OCI-LY7 (cell line): ENCODE measurements at places on chromosomes 3 and 15. TPM values are rescaled to one million over a fixed set of nuclear protein-coding genes. Genes with fewer than 3 reads are reported as not detected.

DNA sequence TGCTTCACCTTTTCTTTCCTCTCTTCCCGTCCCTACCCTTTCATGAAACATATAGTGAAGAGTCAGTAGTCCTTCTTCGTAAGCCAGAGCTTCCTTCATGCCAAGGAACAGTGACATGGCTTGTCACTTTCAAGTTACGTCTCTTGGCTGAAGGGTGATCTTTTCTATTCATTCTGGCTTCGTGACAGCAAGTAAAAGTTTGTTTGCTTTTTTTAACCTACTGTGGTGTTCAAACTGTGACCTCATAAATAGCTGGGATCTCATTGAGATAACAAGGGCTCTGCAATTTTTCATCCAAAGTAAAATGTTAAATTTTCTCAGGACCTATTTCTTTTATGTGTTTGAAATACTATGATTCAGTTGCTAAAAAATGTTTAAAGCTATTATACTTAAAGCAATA, 10.5 kb downstream of the CDIN1 start:
- no peak for DNase-seq

The FOXB1 gene
- not detected in 2 replicates for total RNA-seq

GRCh38 chr3:23004971-23005370, 198.2 kb upstream of the UBE2E2 start:
- no peak for DNase-seq

DNA sequence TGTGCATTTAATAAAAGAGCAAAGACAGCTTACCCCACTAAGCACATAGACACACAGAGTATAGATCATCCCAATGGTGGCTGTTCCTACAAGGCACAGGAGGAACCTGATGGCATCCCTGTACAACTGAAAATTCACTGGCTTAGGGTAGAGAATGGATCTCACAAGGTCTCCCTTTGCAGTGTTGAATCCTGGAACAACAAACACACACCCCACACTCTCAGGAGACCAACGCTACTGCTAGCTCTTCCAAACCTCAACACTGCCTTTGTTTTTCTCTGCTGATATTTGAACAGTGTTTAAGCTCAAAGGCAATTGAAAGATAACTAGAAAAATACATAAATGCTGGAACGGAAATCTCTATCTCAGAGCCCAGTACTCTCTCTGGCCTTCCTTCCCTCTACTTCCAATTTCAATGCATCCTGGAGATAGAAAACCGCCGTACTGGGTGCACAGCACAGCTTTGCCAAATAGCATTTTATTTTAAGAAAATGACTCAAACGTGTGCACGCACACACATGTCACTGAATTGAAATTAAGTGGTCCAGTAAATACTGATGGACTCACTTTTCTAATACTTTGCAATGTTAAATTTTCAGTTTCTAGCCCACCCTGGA, 87.5 kb upstream of the ATP13A5 start:
- no peak for DNase-seq

The MYRIP gene
- total RNA-seq: not detected in 2 replicates

GRCh38 chr3:9809239-9809614, 835 bp upstream of the TTLL3 start:
- no peak for DNase-seq

DNA sequence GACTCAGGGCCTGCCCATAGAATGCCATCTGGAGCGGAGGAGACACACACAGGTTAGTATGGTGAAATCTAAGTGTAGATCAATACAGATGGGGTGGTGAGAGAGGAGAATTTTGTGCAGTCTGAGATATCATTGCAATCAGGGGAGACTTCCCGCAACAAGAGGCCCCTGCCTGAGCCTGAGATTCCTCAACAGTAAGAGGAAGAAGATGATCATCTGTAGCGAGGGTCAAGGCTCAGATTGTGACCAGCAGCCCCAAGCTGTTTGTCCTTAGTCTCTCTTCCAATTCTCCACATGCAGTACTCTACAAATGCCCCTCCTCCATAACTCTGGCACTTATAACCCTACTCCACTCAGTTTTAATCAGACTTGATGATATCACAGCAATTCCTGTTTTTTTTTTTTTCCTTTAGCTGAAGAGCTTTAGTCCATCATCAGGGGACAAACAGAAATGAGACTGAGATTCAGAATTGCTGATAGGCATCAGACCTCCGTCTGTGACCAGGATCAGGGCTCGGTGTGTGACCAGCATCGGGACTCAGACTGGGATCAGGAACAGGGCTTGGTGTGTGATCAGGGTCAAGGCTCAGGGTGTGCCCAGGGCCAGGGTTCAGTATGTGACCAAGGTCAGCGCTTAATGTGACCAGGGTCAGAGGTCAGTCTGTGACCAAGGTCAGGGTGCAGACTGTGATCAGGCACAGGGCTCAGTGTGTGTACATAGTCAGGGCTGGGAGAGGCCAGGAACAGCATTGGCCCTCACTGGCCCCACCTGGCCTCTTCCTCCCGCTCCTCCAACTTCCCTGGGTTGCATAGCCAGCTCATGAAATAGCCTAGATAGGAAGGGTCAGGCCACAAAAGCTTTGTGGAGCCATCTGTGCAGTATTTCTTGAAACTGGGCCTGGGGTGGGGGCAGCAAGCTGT, 14.1 kb downstream of the LOXL1 start:
- DNase-seq: no peak

DNA sequence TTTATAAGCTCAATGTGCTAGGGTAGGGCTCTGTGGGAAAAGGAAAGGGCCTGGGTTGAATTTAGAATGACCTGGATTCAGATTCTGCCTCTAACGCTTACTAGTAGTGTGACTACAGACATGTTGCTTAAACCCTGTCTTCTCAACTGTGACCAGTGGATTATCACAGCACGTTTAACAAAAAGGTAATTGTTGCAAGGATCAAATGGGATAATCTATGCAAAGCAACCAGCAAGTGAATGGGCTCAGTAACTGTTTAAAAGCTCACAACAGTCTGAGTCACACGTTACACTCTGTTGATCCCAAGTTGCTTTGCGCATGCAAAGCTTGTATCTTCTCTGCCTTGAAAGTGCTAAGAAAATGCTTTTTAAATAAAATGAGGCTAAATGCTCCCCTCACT, 236.5 kb downstream of the IL20RB start:
- no peak for DNase-seq

DNA sequence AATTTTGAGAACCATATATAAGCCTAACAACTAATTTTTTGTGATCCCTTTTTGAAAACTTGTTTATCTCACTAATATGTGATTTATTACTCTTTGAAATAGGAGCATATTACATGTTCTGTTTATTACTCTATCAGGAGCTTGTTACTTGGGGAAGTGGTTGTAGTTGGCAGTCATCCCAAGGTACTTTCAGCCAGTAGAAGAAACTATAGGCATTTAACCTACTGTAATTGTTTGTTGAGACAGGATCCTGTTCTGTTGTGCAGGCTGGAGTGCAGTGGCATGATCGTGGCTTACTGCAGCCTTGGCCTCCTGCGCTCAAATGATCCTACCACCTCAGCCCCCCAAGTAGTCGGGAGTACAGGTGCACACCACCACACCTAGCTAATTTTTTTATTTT, 195.6 kb downstream of the TCF12 start:
- DNase-seq: no peak

DNA sequence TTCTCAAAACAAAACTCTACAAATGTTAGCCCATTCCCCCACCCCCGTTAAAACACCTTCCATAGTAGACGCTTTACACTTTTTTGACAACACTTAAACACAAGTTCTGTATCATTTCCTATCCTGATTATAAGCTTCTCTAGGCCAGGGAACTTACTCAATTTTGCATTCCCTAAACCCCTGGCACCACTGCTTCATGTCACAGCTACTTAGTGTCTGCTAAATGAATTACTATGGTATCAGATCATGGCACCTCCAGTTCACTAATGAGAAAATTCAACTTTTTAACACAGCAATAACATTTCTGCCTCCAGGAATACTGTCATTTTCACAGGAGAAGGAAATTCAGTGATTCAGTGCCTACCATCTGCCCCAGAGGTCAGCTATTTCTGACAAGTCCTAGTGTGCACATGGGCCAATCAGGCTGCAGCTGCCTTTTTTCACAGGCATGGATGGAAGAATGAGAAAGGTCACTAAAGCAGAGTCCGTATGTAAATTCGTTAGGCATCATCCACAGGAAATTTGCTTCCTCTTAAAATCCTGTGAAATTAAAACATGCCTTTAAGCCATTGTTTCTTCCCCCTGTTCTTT, 18.5 kb downstream of the SFMBT1 start:
- no peak for DNase-seq

DNA sequence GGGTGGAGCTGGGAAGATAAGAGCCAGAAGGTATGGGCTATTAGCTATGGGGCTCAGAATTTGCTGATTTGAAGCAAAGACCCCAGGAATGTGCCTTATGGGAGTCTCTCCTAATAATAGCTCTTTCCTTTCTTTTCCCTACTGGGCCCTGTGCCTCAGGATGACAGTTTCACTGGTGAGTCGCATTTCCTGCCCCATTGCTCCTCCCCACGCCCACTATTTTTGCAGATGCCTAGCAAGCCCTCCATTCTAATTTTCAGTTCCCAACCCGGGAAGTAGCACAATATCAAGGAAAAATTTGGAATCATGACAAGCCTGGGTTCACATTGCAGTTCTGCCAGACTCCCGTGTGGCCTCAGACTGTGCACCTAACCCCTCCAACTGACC, 583 bp downstream of the IL17RE start:
- no peak for DNase-seq

DNA sequence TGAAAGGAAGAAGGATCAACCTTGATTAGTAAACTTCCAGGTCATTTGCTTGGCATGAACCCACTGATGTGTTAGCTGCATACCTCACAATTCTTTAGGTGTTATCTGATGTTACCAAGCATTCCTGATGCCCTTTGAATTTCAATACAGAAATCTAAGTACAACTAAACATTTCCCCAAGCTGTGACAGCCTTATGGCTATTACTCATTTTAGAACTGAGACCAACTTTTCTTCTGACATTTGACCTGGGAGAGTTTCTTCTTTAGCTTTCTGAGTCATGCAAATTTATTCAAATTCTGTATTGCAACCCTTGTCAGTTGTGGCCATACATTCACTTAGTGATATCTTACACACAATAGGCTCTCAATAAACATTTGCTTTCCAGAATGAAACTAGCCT, 124.3 kb downstream of the TIGIT start:
- DNase-seq: no peak

The RYR3 gene
- total RNA-seq: 0.32 and 0.33 TPM in 2 replicates

The KCNAB1 gene
- not detected in 2 replicates for total RNA-seq
